ENCODE measurements at places on chromosomes 5 and 9.

DNA sequence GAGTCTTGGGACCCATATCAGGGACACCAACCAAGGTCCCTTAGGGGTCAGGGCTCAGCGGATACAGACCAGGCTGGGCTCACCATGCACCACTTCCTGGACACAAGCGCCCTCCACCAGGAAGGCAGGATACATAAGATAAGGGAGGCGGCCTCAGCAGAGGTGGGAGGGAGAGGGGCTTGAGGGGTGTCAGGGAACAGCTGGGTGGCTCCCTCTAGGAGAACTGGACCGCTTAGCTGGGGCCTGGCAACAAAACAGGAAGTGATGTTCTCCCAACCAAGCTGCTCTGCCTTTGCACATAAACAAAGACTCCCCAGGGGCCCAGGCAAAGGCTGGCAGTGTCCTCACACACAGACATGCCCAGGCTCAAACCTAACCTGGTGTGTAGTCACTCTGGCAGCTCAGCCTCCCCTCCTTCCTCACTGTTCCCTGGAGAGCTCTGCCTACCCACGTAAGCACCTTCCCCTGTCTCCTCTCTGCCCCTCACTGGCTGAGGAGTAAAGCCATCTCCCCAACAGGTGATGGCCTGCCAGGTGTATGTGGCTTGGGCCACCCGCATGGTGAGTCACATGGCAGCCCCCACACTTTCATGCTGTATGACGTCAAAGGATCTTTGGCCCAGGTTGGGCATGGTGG is 5.8 kb upstream of the BICD2 start:
- no peak for DNase-seq

GRCh38 chr9:70159630-70160029 is 99.1 kb upstream of the SMC5 start:
- no peak for DNase-seq

DNA sequence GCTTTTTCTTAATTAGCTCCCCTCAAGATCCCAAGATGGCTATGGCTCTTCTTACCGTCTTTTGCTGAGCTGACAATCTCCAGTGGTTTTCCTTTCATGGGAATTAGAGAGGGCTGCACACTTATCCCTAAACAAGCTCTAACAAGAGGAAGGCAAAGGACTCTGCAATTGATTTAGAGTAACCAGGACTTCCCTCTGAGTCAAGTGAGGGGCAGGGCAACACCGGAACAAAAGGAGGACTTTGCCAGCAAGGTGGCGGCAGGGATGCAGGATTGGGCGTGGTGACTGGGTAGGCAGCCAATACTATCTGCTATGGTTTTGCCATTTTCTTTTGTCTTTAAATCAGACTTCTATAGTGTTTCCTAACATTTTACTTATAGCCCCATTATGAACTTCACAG is 9.8 kb downstream of the SLC44A1 start:
- DNase-seq, result no peak

GRCh38 chr5:84370176-84370575 is 14.5 kb downstream of the EDIL3 start:
- no peak for DNase-seq

DNA sequence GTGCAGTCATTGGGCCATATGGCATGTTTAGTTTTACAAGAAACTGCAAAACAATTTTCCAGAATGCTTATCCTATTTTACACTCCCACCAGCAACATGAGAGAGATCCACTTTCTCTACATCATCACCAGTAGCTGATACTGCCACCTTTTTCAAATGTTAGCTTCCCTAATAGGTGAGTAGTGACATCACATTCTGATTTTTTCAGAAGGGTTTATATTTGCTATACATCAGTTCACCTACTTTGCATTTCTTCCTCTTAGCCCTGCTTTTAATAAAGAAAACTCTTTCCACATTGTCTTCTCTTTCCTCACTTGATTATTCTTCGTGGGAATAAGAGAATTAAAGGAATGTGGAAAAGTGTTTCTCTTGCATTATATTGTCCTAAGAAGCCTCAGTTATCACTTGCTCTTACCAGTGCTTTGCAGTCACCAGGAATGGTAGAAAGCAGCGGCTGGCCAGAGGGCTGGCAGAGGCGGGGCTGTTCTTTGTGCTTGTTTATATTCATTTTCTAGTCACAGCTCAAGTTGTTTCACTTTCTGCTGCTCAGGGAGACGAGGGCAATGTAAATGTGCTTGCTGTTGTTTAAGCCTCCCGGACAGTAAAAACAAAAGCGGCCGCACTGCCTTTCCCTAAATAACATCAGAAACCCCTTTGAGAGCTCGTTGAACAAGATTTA is 164.8 kb downstream of the HSD17B3 start:
- DNase-seq, result no peak

DNA sequence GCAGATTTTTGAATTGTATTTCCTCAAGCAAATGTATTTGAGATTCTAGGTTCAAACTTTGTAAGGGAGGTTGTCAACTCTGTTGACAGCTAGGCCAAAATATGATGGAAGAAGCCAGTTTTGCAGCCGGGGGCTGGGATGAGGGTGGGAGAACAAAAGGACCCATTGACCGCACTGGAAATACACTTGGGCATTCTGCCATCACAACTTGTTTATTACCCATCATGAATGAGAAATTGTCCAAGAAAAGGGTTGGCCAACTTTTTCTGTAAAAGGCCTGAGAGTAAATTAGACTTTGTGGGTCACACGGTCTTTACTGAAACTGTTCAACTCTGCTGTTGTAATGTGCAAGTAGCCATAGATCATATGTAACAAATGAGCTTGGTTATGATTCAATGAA is 221.3 kb upstream of the KLF9 start:
- no peak for DNase-seq

Data from activated effector memory CD4-positive, alpha-beta T cell treated with anti-CD3 and anti-CD28 coated beads, Interleukin-2, amount 50 U/mL, for 16 hours (primary cell).